ENCODE measurements at places on chromosomes 13 and 19.

DNA sequence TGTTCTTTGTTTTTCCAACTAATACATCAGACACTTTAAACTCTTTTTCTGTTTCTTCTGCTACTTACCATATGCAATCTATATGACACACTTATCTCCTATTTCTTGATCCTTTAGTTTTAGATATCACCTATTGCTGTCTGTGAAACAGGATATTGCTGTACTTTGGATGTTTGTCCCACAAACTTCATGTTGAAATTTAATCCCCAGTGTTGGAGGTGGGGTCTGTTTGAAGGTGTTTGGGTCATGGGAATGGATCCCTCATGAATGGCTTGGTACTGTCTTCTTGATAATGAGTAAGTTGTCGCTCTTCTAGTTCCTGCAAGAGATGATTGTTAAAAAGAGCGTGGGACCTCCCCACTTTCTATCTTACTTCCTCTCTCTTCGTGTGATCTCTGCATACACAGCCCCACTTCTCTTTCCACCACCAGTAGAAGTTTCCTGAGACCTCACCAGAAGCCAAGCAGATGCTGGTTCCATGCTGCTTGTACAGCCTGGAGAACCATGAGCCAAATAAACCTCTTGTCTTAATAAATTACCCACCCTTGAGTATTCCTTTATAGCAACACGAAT is 244.2 kb downstream of the NHLRC3 start:
- DNase-seq, result no peak

GRCh38 chr19:7705387-7706187 is 3.7 kb upstream of the FCER2 start:
- DNase-seq, result peak; percentile 63

GRCh38 chr13:101416181-101417042 is at the start of gene NALCN:
Gene NALCN, minus strand, starts transcription at chr13:101416508. Its CDS starts 17,382 bp downstream, at chr13:101399126.
- no peak for DNase-seq

DNA sequence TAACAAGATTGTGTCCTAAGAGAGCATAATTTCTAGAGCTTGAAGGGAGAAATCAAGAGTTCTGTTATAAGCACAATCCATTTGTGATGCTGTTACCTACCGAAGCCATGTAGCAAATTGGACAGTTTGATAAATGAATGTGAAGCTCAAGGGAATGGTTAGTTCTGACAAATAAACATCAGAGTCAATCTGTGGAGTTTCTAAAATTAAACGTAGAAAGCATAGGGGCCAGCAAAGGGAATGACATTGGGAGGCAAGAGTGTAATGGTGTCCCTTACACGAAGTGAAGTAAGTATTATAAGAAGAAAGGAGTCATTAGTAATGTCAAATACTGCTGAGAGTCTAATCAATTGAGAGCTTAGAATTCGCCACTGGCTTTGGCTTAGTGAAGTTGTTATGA is 200.2 kb upstream of the SLITRK1 start:
- no peak for DNase-seq

- no peak for DNase-seq
Measured at GRCh38 chr13:45280751-45281634, 60.0 kb downstream of the TPT1 start.

DNA sequence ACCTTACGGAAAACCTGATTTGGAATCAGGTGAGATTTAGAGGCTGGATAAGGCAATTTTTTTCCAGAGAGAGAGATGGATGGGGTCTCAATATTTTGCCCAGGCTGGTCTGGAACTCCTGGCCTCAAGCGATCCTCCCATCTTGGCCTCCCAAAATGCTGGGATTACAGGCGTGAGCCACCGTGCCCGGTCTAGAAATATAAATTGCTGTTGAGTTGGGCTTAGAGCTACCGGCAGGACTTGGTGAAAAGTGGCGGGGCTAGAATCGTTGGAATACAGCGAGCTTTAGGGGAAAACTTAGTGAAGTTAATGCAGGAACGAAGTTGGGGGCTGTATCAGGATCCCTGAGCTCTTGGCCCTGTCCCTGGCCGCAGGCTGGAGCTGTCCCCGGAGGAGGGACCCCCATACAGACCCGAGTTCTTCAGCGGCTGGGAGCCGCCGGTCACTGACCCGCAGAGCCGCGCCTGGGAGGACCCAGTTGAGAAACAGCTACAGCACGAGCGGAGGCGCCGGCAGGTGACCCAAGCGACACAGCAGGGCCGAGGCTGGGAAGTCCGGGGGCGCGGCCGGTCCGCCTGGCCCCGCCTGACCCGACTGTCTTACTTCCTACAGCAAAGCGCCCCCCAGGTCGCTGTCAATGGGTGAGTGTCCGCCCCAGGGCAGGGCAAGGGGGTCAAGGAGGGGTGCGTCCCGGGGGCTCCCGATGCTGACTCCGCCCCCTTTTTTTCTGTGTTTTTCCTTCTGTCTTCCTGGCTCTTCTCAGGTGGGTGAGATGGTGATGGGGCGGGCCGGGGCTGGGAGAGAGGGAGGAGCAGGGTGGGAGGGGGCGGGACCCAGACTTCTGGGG is 7.6 kb downstream of the EPS8L1 start:
- no peak for DNase-seq

Measured in T-helper 17 cell (primary cell).